ENCODE measurements at places on chromosomes 5 and 9.

GRCh38 chr9:20297646-20298084 is 324.6 kb downstream of the MLLT3 start:
- no peaks in the 10 kb centered on the region for H3K27me3 ChIP-seq
- no peak for DNase-seq
- H3K4me3 ChIP-seq = no peak overlapping the region

- H3K4me1 ChIP-seq = peaks cover 9% of the 10 kb centered on the region
- H3K27me3 ChIP-seq = no peaks in the 10 kb centered on the region
- H3K27ac ChIP-seq = no peak overlapping the region
- no peak overlapping the region for H3K4me3 ChIP-seq
- peak; percentile 65 for DNase-seq
Measured at GRCh38 chr5:172274951-172275753, 8.4 kb downstream of the UBTD2 start.

- peaks cover 12% of the 10 kb centered on the region for H3K27me3 ChIP-seq
- no peak overlapping the region for H3K4me3 ChIP-seq
Measured at GRCh38 chr5:129902816-129903215, 1.4 kb upstream of the CHSY3 start.

DNA sequence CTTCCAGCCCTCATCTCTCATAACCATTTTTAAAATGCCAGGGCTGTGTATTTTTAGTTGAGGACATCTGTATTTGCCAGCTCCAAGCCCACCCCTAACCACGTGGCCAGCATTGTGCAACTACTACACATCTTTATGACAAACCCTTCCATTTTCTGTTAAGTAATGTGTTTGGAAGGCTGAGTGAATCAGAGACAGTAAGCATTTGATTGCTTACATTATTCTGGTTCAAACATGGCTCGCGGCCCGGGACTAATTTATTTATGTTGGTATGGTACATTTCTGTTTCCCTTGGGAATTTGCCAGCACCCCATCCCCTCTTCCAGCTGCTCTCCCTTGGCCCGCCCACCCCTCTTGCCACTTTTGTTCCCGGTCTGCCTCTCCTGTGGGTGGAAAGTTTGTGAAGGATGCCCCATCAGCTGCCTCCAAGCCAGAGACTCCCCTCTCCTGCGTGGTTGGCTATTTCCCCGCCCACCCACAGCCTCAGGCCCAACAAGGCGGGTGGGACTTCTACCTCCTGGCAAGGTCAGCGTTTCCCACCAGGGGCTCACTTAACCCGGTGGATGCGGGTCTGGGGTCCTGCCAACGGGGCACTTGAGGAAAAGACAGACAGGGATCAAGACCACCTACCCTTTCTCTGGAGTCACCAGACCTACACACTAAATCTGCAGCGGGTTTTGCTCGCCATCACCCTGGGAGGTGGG is 162.2 kb downstream of the HSD17B3 start:
- no peak for DNase-seq
- no peak overlapping the region for H3K4me3 ChIP-seq
- H3K27ac ChIP-seq = no peak overlapping the region
- H3K36me3 ChIP-seq = no peaks in the 10 kb centered on the region

- H3K4me3 ChIP-seq = no peak overlapping the region
- H3K36me3 ChIP-seq = peaks cover 29% of the 10 kb centered on the region
- no peaks in the 10 kb centered on the region for H3K4me1 ChIP-seq
- no peak for DNase-seq
Measured at GRCh38 chr9:7045361-7045760, 287.6 kb downstream of the KDM4C start.

DNA sequence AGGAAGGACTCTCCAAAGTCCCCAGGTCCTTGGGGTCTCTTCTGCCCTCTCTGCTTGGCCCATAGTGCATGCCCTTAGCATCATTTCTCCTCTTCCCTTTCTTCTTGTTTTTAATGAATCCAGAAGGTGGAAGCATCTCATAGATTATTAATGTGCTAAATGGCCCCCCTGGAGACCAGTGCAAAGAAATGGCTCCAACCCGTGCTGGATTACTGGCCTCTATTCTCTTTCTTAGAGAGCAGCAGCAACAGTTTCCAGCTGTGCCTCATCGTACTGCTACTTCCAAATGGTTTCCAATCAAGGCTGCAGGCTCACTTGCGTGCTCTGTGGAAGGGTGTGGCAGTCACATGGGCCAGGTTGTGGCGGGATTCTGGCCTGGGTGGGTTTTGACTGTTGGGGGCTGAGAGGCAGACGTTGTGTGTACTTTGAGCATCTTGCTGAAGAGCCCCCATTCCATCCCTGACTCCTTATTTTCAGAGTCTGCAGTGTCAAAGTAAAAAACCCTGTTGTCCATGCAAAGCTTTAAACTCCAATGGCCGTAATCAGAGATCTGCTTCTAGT is 139.7 kb downstream of the GABBR2 start:
- no peaks in the 10 kb centered on the region for H3K4me1 ChIP-seq
- H3K27ac ChIP-seq = no peak overlapping the region
- DNase-seq = no peak
- no peak overlapping the region for H3K4me3 ChIP-seq
- H3K36me3 ChIP-seq = no peaks in the 10 kb centered on the region

GRCh38 chr5:169917500-169917899 is 62.8 kb downstream of the INSYN2B start:
- H3K27ac ChIP-seq = no peak overlapping the region
- peaks cover 13% of the 10 kb centered on the region for H3K36me3 ChIP-seq
- no peaks in the 10 kb centered on the region for H3K4me1 ChIP-seq
- no peak overlapping the region for H3K4me3 ChIP-seq
- DNase-seq = no peak

DNA sequence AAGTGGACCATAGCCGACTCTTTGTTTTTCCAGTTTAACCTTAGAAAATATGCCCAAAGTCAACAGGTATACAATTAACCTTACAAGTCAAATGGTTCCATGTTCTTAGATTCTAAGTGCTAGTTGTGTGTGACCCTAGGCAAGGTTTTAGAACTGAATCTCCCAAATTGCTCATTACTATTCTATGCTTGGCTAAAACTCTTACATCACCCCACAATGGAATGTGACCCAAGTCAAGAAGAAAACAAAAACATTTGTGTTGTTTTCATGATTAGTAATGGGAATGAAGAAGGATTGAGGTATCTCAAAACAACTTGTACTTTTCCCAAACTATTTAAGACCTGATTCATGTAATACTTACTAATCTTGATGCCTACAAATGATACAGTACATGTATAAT is 159.2 kb downstream of the ARRDC3 start:
- H3K27me3 ChIP-seq = peaks cover 2% of the 10 kb centered on the region
- no peaks in the 10 kb centered on the region for H3K4me1 ChIP-seq
- H3K36me3 ChIP-seq = no peaks in the 10 kb centered on the region
- H3K4me3 ChIP-seq = no peak overlapping the region
- H3K27ac ChIP-seq = no peak overlapping the region

- DNase-seq = no peak
- no peaks in the 10 kb centered on the region for H3K4me1 ChIP-seq
- H3K27ac ChIP-seq = no peak overlapping the region
- H3K4me3 ChIP-seq = no peak overlapping the region
- no peaks in the 10 kb centered on the region for H3K27me3 ChIP-seq
- no peaks in the 10 kb centered on the region for H3K36me3 ChIP-seq
Measured at GRCh38 chr5:173396311-173396993, 68.2 kb upstream of the STC2 start.

DNA sequence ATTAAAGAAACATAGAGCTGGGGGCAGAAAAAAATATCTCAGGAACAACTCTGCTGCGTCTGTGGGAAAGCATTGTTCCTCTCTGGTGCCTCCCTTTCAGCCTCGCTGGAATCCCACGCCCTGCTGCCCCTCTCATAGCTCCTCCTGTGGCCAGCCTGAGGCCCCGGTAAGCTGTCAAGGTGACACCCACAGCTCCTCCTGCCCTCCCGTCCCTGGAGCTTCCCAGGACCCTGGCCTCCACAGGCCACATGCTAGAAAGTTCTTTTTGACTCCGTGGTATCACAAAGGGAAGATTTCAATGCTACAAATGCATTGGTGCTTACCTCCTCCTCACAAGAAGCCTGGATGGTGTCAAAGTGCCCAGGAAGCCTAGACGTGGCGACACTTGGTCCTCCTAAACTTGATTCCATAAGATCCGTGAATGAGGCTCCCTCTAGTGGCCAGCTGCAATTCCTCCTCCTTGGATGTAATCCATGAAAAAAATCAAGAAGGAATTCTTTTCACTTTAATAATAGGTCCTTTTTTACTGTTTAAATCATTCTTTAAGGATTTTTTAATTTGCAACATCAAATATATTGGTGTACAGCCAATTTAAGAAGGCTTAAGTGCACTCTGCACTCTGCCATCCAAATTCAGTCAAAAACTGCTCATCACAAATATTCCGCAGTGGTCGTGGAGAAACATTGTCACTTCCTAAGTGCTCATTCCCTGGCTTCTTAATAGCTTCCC is 104.9 kb downstream of the CFAP90 start:
- DNase-seq = no peak
- no peak overlapping the region for H3K4me3 ChIP-seq
- no peaks in the 10 kb centered on the region for H3K36me3 ChIP-seq
- H3K4me1 ChIP-seq = no peaks in the 10 kb centered on the region
- no peak overlapping the region for H3K27ac ChIP-seq

- H3K4me1 ChIP-seq = no peaks in the 10 kb centered on the region
- no peaks in the 10 kb centered on the region for H3K27me3 ChIP-seq
- H3K4me3 ChIP-seq = no peak overlapping the region
- no peaks in the 10 kb centered on the region for H3K36me3 ChIP-seq
- no peak overlapping the region for H3K27ac ChIP-seq
Measured at GRCh38 chr5:34717426-34718327, 61.5 kb downstream of the RAI14 start.

GRCh38 chr5:171855798-171856763 is 70.5 kb downstream of the SMIM23 start:
- no peak overlapping the region for H3K27ac ChIP-seq
- H3K36me3 ChIP-seq = peaks cover 12% of the 10 kb centered on the region
- no peaks in the 10 kb centered on the region for H3K27me3 ChIP-seq
- DNase-seq = no peak
- H3K4me3 ChIP-seq = no peak overlapping the region
- no peaks in the 10 kb centered on the region for H3K4me1 ChIP-seq

DNA sequence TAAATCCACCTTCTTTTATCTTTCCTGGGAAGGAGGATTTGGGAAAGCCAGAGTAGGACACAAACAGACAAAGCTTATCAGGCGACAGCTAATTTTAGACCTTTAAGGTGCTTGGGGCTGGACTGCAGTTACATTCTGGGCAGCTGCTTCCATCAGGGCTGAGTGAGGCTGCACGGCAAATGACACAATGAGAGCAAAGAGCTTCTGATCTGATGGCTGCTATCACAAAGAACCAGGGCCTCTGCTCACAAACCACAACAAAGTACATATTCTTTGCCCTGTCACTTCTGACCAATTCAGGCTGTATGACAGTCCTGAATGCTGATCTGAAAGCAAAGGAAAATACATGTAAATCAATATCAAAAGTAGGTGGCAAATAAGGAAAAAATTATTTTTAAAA is 93.1 kb downstream of the MRPS27 start:
- no peak overlapping the region for H3K27ac ChIP-seq
- no peaks in the 10 kb centered on the region for H3K27me3 ChIP-seq
- H3K36me3 ChIP-seq = peaks cover 60% of the 10 kb centered on the region
- no peak overlapping the region for H3K4me3 ChIP-seq
- DNase-seq = no peak

DNA sequence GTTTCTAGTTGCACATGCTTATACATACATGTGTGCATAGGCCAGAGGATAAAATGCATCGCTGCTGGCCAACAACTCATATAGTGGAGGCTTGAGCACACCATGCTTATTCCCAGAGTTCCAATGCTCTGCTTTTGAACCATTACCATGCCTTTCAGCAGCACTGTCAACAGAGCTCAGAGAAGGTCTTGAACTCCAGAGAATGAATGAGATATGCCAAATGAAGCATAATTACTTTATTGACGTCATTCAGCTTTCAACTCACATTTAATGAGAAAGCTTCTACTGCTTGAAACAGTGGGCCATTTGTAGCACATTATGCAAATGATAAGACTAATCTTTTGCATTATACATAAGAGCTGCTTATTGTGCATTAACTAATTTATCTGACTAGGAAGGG is 765.3 kb upstream of the GRAMD2B start:
- H3K4me1 ChIP-seq = no peaks in the 10 kb centered on the region
- H3K4me3 ChIP-seq = no peak overlapping the region
- no peaks in the 10 kb centered on the region for H3K27me3 ChIP-seq
- H3K36me3 ChIP-seq = no peaks in the 10 kb centered on the region
- no peak for DNase-seq

- H3K27ac ChIP-seq = no peak overlapping the region
- no peaks in the 10 kb centered on the region for H3K36me3 ChIP-seq
- H3K4me1 ChIP-seq = no peaks in the 10 kb centered on the region
- no peaks in the 10 kb centered on the region for H3K27me3 ChIP-seq
- H3K4me3 ChIP-seq = no peak overlapping the region
Measured at GRCh38 chr5:1836176-1836890, 35.1 kb downstream of the NDUFS6 start.

DNA sequence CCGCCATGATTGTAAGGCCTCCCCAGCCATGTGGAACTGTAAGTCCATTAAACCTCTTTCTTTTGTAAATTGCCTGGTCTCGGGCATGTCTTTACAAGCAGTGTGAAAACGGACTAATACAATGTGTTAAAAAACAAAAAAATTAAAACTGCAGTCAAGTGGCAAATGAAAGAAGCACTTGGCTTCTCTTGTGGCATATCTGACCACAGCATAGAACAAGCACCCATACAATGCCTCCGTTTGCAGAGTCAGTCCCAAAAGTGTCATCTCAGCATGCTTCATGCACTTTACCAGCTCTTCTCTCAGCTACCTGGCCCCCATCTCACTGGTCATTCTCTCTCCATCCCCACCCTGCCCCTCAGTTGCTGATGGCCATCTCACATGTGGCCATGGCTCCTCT is 51.1 kb upstream of the DAPK1 start:
- H3K36me3 ChIP-seq = no peaks in the 10 kb centered on the region
- DNase-seq = no peak
- no peak overlapping the region for H3K27ac ChIP-seq

- no peak for DNase-seq
- no peaks in the 10 kb centered on the region for H3K27me3 ChIP-seq
- no peak overlapping the region for H3K27ac ChIP-seq
- no peaks in the 10 kb centered on the region for H3K36me3 ChIP-seq
- H3K4me3 ChIP-seq = no peak overlapping the region
Measured at GRCh38 chr9:106889061-106889590, 26.2 kb downstream of the ZNF462 start.

- no peaks in the 10 kb centered on the region for H3K36me3 ChIP-seq
- DNase-seq = no peak
- H3K4me3 ChIP-seq = no peak overlapping the region
- H3K27me3 ChIP-seq = no peaks in the 10 kb centered on the region
Measured at GRCh38 chr9:120742951-120743416, 28.7 kb upstream of the MEGF9 start.

DNA sequence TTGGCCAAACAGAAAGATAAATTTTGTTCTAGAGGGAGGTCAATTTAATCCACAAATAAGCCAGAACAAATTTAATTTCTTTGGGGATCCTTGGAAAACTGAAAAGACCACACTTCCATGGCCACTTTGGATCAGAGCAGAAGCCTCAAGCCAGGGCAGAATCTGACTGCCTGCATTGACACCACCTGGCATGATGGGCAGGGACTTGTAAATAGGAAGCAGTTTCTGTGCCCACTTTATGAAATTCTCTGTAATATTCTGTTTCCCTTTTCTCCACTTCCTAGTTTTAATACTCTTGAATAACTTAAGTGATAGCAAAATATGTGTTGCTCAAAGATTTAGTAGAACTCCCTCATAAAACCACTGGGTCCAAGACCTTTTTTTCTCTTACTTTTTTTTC is 6.7 kb upstream of the TMEM252 start:
- DNase-seq = no peak
- no peak overlapping the region for H3K27ac ChIP-seq
- no peak overlapping the region for H3K4me3 ChIP-seq
- H3K4me1 ChIP-seq = peaks cover 7% of the 10 kb centered on the region
- H3K36me3 ChIP-seq = no peaks in the 10 kb centered on the region

GRCh38 chr5:147287110-147287509 is 52.3 kb downstream of the STK32A start:
- no peaks in the 10 kb centered on the region for H3K27me3 ChIP-seq
- no peak overlapping the region for H3K27ac ChIP-seq
- no peaks in the 10 kb centered on the region for H3K36me3 ChIP-seq
- DNase-seq = no peak
- no peaks in the 10 kb centered on the region for H3K4me1 ChIP-seq

Measured in CD4-positive, CD25-positive, alpha-beta regulatory T cell (primary cell).